ENCODE measurements at places on chromosomes 12 and 14.

DNA sequence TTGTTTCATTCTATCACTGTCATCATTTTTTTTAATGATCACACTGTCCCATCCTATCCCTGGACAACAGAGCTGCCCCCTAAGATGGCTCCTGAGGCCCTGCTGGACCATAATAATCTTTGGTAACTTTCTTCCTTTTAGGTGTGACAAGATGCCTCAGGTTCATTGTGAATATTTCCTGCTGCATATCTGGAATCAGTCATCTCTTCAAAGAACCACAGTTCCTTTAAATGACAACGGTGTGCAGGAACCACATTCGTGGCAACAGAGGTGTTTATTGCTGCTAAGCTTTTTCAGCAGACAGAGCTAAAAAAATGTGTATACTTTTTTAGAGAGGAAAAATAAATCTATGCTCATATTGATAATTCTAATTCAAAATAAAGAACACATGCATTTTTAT, 312.9 kb downstream of the MED13L start:
- no peak for DNase-seq

DNA sequence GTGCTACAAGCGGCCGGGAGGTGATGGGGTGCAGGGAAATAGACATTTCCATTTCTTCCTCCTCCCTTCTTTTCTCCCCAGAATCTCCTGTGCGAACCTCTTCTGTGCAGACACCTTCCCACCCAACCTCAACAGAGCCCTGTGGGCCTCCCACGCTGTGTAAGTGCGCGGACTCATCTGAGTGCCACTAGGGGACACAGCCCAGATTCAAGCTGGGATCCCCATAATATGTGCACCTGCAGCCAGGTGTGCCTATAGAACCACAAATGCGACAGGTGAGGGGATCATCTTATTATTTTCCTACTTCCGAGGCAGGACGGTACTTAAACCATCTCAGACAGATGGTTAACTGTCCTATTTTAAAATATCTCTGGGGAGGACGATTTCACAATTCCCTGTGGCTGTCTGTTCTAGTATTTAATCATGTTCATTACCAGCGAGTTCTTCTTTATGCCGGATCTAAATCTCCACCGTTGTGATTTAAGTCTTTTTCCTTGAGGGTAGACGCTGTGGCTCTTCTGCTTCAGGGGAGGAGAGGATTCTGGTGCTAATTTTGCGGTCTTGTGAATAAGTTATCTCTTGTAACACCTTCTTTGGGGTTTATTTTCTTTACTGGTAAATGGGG, 17.2 kb upstream of the CACNA1C start:
- DNase-seq, result peak; percentile 26

DNA sequence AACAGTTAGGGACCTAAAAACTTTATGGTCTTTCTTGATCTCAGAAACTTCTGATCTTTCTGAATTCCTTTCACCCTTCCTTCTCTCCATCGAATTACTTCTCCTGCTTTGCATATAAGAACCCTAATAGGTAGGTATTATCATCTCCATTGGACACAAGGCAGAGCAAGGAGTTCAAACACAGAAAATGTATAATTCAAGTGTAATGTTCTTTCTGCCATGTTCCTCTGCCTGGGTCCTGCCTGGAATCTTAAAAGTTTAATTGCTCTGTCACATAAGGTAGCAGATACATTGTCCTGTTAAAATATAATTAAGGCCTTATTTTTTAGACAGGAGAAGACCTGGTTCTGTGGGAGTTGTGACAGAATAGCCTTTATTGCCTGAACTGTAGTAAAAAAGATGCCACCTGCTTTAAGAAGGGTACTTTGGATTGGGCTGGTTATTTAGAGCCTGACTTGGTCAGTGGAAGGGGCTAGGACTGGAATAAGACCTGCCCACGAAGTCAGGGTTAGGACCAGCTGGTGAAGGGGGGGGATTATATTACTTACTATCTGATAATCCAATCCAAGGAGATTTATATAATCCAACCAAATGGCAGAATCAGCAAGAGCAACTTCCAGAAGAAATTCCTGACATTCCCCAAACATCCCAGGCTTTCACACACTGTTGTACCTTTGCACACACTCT, 10.4 kb downstream of the G2E3 start:
- no peak for DNase-seq

DNA sequence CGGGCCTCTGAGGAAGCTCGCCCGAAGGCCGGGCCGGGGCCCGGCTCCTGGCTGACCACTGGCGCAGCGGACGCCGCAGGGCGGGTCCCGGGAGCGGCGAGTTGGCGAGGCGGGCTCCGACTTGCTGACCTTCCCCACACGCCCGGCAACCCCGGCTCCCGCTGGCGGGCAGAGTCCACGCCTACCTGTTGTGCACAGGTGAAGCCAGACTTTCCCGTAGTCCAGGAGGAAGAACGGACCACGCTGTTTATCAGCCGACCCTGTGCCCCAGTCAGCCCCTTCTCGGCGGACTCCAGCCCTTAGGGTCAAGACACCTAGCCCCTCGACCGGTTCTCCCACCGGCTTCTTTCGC, 407 bp downstream of the HEATR5A start:
- peak; percentile 80 for DNase-seq

DNA sequence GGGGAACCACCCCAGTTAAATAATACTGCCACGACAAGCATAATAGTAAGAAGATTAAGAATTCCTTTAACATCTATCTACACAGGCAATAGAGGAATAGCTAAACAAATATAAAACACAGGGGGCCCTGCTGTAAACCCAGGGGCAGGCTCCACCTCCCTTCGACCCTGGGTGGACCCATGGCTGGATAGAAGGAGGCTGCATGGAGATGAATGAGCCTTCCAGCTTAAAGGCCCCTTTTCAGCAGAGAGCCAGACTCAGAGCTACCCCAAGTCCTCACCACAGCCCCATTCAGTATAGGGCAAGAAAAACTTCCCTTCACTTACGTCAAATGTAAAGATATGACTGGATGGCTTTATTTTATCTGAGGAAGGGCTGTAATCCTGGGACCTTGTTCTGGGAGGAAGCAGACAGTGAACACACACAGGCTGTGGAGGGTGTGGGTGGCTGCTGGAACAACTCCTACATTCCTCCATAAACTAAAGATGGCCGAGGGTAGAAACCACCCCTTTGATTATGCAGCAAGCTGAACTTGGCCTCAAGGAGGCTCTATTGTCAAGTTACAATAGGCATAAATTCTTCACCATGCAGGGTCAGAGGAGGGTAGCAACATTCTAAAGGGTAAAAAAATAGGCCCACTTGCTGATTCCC, 30.4 kb downstream of the NUAK1 start:
- peak; percentile 73 for DNase-seq

DNA sequence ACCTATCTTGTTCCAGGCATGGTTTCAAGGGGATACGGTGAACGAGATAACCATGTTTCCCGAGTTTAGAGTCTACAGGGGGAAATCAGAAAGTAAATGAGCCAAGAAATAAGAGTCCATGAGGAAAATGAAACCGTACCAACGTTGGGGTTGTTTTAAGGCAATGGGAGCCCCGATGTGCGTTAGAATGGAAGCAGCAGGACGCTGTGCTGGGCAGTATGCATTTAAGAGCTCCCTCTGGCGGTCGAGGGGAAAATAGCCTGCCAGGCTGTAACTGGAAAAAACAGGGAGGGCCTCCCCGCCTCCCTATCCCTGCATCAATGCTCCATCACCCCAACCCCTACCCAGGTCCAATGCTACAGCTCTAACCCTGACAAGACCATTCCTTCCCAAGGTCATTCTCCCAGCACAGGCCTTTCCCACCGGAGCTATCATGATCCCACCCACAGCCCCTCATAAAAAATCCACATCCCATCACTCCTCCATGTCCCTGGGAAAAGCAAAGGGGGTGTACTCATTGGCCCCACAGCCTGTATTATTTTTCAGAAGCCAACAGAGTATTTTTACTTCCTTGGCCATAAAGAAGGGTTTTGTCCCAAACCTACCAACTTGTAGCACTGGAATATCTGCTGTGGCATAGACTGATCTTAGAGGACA, 226.3 kb upstream of the NOS1 start:
- DNase-seq, result peak; percentile 58

DNA sequence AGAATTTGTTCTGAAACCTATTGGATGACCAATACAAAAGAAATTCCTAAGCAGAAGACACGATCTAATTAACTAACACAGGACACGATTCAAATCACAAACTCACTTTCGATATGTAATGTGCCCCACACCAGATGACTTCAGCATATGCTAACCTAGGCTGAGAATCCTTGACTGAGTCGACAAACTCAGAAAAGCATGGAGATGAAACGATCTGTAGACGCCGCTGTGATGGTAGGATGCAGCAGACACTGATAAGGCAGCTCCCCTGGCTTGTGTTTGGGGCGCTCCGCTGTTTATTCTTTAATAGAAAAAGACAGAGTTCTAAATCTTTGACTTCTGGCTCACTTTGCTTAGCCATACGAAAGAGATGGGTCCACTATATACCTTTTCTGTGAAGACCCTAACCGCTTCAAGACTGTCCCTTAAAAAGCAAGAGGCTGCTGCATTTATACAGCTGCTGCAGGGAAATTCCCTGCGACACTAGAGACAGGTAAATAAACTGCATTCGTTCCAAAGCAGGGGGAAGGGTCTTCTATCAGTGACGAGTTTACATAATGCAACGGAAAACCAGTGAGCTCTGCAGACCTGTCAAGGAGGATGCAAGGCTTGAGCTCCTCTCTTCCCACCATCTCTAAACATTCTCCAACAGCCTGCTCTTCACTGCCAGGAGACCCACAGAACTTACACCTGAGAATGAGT, 929 bp downstream of the CHD8 start:
- DNase-seq, result no peak

DNA sequence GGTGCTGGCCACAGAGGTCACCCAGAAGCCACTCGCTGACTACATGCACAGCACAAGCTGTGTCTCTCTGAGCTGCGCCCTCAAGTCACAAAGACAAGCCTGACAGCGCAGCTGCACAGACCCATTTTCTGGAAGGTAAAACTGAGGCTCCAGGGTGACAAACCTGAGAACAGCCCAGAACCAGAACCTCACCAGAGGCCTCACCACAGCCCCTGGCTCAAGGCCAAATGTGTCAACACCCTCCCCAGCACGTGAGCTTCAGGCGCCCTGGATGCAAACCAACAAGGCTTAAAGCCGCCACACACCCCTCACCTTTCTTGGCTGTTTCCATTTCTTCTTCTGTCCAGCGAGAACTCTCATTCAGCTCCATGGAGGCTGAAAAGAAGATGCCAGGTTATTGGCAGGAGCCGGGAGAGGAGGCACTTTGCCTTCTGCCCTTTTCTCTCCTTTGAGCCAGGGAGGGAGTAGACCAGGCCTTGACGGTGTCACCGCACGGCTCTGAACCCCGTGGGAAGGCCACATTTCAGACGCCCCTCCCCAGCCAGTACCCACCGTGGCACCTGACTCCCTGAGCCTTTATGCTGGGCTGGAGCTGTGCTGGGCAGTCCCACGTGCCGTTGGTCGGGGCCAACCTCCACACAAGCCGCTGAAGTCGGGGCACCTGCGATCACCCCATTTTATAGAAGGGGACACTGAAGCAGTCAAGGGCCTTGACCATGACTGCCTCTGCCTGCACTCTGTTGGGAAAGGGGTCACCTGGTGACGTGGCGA, 103.1 kb downstream of the RFLNA start:
- DNase-seq, result no peak

DNA sequence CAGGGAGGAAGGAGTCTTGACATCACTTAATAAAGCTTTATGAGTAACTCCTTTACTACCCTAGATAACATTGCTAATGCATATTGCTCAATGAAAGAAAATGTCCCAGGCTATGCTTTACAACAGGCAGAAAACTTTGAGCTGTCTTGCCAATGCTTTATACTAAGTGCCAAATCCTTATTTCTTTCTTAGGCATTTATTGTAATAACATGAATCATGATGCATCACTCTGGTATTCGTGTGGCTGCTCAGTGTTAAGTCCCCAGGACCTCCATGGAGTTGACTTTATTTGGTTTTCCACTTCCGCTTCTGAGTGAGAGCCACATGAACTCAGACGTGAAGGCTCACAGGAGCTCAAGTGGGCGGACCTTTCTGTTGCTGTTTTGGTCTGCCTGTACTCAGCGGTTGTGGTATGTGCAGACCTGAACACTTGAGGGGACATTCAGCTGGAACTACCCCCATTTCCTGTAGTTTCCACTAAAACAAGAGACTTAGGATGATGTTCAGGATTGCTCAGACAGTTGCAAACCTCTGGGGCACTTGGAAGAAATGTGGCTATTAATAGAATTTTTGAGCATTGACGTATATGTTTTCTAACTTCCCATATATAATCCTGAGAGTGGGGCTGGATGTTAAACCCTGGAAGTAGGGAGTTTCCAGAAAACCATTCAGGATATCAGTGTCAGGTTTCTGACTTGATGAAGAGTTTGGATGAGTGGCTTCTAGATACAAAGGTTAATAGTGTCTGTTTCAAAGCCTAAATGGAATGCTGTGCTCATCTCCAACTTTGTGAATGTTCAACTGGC, 258.6 kb downstream of the MSRB3 start:
- peak; percentile 88 for DNase-seq
